ENCODE measurements at places on chromosomes 1 and 21.
A peak's percentile ranks its signal among the peaks of the same experiment; 100 is the strongest.

- DNase-seq: peak; percentile 65
These were observed 136.7 kb upstream of the ETV3 start for GRCh38 chr1:157274698-157275534.

GRCh38 chr1:32332290-32333079, 3.5 kb downstream of the MARCKSL1 start:
- DNase-seq: no peak

GRCh38 chr1:26607186-26607585, 77.6 kb downstream of the RPS6KA1 start:
- no peak for DNase-seq

DNA sequence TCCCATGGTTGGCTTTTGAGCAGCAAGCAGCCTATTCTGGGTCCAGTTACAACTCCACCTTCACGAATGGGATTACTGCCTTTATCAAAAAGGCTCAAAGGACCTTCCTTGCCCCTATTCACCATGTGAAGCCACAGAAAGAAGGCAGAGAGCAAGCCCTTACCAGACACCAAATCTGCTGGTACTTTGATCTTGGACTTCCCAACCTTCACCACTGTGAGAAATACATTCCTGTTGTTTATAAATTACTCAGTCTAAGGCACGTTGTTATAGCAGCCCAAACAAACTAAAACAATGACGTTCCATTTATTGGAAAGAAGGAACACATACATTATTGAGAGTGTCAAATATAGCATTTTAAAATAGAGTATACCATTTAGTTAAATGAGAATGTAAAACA, 1557.9 kb downstream of the PLA2G4A start:
- DNase-seq: no peak

GRCh38 chr1:97870589-97870988, 50.2 kb downstream of the DPYD start:
- DNase-seq: no peak

DNA sequence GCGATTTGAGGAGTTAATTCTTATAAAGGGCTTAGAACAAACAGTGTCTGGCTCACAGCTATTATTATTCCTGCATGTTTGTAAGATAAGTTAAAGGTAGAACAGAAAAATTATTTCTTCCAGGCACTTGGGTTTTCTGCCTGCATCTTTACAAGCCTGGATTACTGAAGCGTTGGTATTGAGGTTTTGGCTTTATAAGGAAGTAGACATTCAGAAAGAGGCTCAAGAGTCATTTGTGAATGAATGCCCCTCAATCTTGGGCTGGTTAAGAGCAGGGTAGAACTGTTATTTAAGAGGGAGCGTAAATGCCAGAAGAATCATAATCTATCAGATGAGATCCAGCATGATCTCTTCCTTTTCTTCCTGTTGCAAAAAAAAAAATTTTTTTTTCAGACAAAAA, 77.3 kb upstream of the ARID1A start:
- no peak for DNase-seq

DNA sequence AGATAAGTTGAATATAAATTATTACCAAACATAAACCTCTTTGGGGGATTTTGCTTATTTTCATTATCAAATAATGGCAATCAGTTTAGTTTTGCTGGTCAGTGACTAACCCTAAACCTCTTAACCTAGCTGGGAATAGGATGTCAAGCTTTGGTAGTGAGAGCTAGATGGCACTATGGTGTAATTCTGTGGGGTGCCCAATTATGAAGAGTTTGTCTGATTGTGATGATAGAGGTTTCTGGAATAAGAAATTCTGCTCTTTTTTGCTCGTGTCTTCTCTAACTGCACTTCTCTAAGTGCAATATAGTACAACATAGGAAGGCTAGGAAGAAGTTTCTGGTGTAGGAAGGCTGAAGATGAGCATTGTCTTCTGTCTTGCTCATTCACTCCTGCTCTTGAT, 59.8 kb downstream of the XCL1 start:
- DNase-seq: peak; percentile 26

DNA sequence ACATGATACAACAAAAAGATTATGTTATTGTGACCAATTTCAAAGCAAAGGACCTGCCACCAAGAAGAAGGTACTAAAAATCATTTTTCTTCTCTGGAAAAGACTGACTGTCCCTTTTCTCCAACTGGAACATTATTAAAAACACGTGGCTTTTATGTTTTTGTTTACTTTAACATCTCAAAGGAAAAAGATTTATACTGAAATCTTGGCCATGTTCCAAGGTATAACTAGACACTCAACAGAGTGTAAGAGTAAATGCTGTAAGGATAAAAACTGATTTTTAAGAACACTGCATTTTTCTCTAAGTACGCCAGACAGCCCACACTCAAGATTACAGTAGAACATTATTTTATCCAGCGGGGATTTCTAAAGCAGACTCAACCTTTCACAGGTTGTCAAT, 62.1 kb downstream of the BRWD1 start:
- peak; percentile 60 for DNase-seq

DNA sequence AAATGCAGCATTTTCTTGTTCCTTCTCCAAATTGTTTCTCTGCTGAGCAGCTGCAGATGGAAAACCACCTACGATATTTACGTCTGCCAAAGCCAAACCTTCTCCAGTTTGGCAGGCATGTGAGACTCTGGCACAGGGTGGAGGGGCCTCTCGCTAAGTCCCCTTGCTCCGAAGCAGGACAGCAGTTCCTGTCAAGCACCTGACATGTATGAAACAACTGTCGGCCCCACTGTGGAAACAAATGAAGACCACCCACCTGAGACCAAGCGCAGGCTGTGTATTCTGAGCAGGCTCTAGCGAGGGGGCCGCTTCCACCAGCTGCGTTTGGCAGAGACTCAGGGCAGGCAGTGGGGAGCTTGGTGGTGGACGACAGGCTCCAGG, 74.7 kb downstream of the RIPK4 start:
- no peak for DNase-seq

DNA sequence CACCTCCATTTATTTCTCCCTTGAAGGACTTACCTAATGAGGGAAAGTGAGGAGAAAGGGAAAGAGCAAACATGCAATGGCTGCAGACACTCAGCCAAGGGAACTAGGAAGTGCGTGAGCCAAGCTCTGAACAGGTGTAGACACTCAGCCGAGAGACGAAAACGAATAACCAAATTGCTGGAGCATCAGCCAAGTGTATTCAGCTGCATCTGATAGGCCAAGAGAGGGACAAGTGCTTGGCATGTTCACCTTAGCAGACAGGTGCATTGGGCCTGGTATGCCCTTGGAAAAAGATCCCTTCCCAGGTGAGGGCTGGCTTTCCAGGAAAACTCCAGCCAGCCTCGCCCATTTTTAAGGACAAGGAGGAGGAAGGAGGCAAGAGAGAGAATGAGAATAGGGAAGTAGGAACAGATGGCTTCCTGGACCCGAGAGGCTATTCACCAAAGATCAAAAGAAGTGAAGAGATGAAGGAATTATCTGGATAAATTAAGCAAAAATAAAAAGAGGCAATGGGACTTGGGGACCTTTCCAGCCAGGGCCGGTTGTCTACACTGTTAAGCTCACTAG, 184.7 kb downstream of the TOMM20 start:
- no peak for DNase-seq

DNA sequence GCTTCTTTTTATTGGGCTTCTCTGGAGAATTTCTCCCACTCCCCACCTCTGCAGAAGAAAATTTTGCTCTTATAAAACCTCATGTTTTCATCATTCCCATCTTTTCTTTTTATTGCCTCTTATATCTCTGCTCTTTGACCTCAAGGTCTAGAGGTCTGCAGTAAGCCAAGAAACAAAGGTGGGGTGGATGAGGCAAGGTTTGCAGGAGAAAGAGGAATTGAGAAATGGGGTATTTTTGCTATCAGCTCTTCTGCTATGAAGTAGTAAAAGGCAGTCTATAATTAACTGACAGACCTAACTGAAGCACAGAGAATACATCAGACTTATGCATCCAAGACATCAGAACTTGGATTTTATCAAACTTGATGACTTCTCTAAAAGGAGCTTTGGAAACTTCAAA, 22.9 kb downstream of the SYT11 start:
- no peak for DNase-seq

GRCh38 chr1:15657021-15657420, 27.1 kb upstream of the PLEKHM2 start:
- no peak for DNase-seq

DNA sequence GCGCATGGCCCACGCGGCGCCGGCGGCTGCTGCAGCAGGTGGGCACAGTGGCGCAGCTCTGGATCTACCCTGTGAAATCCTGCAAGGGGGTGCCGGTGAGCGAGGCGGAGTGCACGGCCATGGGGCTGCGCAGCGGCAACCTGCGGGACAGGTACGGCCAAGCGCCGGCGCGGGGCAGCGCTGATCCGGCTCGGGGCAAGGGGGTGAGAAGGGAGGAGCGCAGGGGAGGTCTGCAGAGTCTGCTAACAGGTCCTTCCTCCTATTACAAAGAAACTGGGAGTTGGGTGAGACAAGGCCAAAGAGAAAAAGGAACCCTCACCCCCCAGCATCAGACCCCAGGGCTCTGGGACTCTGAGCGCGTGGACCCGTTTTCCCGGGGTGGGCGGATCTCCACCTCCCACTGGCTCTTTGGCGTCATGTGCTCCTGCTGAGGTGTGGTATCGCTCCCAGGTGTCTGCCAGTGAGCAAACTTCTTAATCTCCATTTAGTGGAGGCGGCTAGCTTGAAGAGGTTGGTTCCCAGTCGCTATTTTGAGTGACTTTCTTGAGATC, 431 bp downstream of the MTARC1 start:
- DNase-seq: no peak

- DNase-seq: no peak
These were observed 25.8 kb downstream of the TFAP2E start for GRCh38 chr1:35598895-35599294.

DNA sequence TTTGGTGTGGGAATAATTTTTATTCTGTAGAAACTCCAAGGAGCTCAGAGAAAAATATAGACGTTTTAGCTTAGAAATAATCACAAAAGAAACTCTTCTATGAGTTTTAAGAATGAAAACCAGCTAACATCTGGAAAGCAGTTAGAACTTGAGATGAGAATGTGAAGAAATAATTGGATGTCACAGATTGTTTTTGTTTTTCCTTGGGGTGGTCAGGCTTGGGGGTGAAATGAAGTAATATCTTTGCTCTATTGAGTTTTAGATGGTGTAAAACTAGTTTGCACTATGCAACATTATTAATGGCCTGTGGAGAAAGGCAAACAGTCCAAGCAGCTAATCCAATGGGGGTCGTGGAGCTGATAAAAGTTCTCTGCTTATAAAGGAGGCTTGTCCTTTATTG, 101.2 kb downstream of the FMN2 start:
- DNase-seq: no peak

DNA sequence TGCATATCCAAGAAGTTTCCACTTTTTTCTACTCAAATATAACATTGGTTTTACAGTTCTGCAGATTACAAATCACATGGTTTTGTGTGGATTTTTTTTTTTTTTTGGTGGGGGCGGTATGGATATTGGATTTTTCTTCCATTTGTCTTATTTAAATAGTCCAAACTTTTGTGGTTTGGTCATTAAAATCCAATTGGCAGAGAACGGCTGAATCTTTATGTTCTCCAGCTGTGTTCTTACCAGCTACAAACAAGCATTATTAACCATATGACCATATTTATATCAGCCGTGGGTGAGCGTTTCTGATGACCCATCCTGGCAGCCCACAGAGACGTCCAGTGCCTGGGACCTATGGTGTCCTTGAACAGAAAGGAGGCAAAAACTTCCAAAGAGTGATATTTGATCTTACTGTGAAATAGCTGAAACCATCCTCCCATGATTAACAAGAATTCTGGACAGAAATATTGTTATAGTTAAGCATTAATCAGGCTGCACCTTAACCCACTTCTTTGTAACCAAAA, 200.4 kb downstream of the LYPLAL1 start:
- no peak for DNase-seq

GRCh38 chr1:234861761-234862160, 251.8 kb upstream of the IRF2BP2 start:
- no peak for DNase-seq

DNA sequence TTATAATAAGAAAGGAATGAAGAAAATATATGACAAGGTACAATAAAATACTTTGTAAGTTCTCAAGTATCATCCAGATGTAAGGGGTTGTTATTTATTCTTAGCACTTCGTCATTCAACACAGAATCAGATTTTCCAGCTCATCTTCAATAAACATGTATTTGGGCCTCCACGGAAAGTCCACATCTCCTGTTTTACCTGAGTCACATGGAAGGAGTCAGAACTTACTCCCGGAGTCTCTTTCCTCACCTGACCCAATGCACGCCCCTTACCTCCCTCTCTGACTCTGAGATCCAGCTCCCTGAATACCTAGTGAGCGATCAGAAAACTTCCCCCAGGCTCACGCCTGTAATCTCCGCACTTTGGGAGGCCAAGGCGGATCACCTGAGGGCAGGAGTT, 1.5 kb upstream of the PMVK start:
- no peak for DNase-seq

DNA sequence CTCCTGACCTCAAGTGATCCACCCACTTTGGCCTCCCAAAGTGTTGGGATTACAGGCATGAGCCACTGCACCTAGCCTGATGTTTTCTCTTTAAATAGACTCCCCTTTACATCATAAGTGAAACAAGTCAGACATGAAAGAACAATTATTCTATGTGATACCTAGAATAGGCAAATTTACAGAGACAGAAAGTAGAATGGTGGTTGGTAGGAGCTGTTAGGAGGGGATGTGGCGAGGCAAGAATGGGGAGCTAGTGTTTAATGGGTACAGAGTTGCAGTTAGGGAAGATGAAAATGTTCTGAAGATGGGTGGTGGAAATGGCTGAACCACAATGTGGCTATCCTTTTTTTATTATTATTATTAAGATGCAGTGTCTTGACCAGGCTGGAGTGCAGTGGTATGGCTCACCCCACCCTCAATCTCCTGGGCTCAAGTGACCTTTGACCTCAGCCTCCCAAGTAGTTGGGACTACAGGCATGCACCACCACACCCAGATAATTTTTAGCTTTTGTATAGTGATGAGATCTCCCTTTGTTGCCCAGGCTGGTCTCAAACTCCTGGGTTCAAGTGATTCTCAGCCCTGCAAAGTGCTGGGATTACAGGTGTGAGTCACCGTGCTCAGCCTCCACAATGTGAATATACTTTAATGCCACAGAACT, 28.4 kb downstream of the ELF3 start:
- DNase-seq: no peak

DNA sequence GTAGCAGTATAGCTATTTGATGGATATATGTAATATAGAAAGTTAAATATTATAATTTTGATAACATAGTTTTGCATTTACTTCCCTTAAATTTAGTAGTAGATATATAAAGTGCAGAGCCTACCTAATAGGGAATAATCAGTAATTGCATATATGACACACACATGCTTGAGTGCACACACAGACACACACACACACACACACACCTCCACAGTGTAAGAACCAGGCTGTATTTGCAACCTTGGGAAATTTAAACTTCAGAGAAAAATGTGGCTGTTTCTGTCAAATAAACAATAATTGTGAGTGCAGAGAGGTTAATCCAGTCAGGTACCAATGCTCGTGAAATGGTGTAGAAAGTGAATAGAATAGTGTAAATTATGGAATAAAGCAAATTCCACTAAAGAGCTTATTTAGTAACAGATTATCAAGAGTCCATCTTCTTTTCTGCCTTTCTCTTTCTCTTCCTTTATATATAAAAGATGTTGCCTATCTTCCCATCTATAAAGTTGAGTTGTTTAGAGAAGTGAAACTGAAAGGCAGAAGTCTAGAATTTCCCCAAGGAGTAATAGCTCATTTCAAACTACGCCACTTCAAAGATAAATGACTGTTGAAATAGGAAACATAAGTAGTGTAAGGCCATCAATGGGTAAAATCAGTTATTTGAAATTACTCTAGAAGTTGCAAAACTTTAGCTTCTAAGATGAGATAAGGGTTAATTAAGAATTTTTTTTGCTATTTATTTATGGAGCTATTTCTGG, 273.7 kb downstream of the SRGAP2C start:
- no peak for DNase-seq
